Body of pancreas (tissue), 4 donors: ENCODE measurements at places on chromosomes 16 and 17. TPM values are rescaled to one million over a fixed set of nuclear protein-coding genes. Genes with fewer than 3 reads are reported as not detected.
A peak's percentile ranks its signal among the peaks of the same experiment; 100 is the strongest.

DNA sequence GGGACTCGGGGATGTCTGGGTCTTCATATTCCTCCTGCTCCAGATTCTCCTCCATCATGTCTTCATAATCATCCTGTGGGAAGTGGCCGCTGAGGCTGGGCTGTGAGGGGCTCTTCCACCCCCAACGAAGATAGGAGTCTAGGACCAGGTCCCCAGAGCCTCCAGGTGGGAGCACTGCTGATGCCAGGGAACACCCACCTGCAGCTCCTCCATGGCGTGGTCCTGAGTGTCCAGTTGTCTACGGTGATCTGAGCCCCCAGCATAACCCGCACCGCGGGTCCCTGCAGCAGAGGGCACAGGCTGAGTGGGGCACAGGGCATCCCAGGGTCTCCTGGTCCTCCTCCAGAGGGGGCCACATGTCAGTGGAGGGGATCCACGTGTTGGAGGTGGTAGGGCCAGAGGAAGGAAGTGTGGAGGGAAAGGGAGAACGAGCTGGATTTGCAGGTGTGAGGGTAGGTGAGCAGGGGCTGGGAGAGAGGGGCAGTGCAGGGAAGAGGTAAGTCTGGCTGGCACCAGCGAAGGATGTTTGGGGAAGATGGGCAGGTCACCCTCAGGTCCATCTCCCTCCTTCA lies 5.2 kb downstream of the SLC4A1 start:
- peaks cover 4% of the 10 kb centered on the region for H3K4me1 ChIP-seq
- DNase-seq = no peak
- no peaks in the 10 kb centered on the region for H3K36me3 ChIP-seq
- H3K27ac ChIP-seq = no peak overlapping the region
- no peak overlapping the region for H3K4me3 ChIP-seq

- DNase-seq = peak; percentile 96
These were observed at the start of gene GPRC5C for GRCh38 chr17:74431568-74432423. TSS of gene GPRC5C (plus strand) at chr17:74432088. CDS start at chr17:74439777, 7,689 bp downstream.

DNA sequence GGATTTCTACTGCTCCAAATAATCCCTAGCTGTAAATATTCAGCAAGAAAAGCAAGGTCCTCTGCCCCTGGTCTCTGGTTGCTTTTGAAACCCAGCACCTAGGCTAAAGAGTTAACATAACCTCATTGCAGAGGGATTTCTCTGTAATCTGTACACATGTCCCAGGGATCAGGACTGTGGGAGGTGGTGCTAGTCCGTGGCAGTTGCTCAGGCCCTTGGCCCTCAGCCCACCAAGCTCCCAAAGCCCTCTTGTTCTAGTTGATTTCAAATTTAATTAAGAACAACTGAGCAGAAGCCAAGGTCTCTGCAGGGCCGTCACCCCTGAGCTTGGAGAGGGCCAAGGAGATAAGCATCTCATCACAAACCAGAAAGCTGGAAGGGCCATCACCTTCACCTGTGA lies 181.1 kb downstream of the SOX9 start:
- DNase-seq = peak; percentile 12
- no peaks in the 10 kb centered on the region for H3K4me1 ChIP-seq
- H3K27ac ChIP-seq = no peak overlapping the region
- H3K36me3 ChIP-seq = no peaks in the 10 kb centered on the region

DNA sequence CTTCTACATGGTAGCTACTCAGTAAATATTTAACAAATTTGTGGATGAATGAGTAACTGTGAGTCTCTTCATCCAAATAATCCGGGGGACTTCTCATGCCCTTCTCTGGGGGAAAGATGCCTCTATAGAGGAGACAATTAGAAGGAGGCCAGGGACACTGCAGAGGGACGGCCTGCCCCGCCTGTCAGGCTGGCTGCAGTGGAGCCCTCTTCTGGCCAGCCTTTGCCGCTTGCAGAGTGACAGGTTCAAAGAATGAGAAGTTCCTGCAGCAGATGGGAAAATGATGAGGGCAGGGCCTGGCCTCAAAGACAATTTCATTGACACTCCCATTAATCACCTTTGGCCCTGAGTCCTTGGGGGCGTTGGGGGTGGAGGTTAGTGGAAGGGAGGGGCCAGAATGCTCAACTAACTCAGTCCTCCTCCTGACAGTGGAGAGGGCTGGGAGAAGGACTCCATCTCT lies 339.0 kb downstream of the MAF start:
- no peak overlapping the region for H3K27ac ChIP-seq
- no peak for DNase-seq
- no peaks in the 10 kb centered on the region for H3K4me1 ChIP-seq
- H3K36me3 ChIP-seq = no peaks in the 10 kb centered on the region
- H3K27me3 ChIP-seq = no peaks in the 10 kb centered on the region

GRCh38 chr16:25093208-25094061 lies 18.1 kb upstream of the LCMT1 start:
- no peaks in the 10 kb centered on the region for H3K4me1 ChIP-seq
- H3K27me3 ChIP-seq = no peaks in the 10 kb centered on the region
- H3K36me3 ChIP-seq = no peaks in the 10 kb centered on the region
- no peak overlapping the region for H3K27ac ChIP-seq

DNA sequence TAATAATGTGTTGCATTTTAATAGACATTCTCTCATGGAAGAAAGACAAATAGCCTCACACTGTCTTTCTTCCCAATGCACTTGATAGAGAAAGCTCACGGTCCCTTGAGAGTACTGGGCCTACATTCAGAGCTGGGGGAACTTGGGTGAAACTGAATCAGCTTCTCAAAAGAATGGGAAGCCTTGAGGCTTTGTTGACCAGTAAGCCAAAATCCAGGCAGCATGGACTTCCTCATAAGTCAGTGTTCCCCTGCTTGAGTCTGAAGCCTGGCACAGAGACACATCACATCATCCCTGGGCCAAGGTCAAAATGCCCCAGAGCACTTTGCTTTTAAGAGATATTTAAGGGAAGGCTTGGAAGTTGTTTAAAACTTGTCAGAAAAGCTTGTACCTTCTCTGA lies 302.2 kb upstream of the SALL1 start:
- no peak overlapping the region for H3K27ac ChIP-seq
- H3K36me3 ChIP-seq = no peaks in the 10 kb centered on the region
- H3K4me3 ChIP-seq = no peak overlapping the region
- no peaks in the 10 kb centered on the region for H3K27me3 ChIP-seq
- no peak for DNase-seq

Gene ITGB4
- 25.1 TPM for total RNA-seq

Gene FBXL16
- 1.0 TPM for total RNA-seq
